ENCODE measurements at places on chromosomes 16 and 17.

GRCh38 chr16:50591800-50592771 is 43.9 kb downstream of the NKD1 start:
- DNase-seq, result no peak

GRCh38 chr16:19138601-19139000 is 24.8 kb downstream of the ITPRIPL2 start:
- DNase-seq, result no peak

GRCh38 chr16:3189869-3190268 is 1.9 kb downstream of the OR1F1 start:
- peak; percentile 47 for DNase-seq

GRCh38 chr17:57555636-57556175 is 189.4 kb downstream of the CCDC182 start:
- DNase-seq, result no peak

GRCh38 chr17:80187515-80187941 is 17.7 kb downstream of the CARD14 start:
- DNase-seq, result no peak

DNA sequence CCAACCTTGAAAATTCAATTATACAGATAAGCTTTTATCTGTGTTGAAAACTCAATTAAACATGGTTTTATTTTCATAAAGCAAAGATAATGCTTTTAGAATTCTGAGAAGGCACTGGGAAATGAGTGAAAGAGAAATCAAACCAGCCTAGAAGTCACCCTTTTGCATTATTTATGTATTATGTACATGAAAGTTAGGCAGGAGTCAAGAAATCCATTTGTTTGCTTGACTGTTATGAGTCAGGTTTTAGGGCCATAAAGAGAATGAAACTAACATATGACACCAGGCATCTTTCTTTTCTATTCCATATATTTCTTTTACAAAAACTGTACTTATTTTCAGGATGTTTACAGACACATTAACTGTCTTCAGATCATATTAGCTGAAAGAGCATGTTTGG is 23.3 kb upstream of the CDH8 start:
- DNase-seq, result no peak

GRCh38 chr16:68406458-68407152 is 41.7 kb downstream of the SMPD3 start:
- no peak for DNase-seq

DNA sequence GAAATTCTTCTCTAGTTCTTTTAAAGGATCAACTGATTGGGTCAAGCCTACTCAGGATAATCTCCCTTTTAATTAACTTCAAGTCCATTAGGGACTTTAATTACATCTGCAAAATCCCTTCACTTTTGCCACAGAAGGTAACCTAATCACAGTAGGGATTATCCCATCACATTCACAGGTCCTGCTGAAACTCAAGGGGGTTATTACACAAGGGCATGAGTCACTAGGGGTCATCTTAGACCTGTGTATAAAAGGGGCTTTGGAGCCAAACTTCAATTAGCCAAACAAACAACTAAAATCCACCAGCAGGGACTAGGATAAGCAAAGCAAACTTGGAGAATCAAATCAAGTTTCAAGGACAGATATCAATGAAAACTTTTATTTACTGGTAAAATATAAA is 19.4 kb downstream of the CIAPIN1 start:
- DNase-seq, result no peak

DNA sequence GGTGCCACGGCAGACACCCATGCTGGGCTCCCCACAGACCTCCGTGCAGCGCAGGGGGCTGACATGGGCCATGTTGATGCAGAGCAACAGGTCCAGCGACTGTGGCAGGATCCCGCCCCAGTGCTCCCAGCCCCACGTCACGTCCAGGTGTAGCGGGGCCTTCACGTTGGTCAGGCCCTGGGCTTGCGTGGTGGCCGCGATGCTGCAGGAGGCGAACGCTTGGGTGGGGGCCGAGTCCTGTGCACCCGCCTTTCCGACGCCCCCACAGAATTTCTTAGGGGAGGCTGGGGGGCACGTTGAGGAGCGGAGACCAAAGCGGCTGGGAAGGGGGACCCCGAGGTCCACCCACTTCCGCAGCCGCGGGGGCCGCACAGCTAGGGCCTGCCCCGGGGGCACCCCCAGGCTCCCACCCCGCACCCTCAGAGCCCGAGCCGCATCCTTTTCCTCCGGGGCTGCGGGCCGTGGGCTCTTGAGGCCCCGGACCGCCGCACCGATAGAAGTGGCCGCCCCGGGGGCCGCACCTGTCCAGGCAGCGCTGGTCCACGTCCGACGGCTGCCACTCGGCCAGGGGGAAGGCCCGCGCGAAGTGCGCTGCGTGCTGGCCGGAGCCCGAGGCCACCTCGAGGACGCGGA is 416 bp downstream of the METTL26 start:
- DNase-seq, result no peak

DNA sequence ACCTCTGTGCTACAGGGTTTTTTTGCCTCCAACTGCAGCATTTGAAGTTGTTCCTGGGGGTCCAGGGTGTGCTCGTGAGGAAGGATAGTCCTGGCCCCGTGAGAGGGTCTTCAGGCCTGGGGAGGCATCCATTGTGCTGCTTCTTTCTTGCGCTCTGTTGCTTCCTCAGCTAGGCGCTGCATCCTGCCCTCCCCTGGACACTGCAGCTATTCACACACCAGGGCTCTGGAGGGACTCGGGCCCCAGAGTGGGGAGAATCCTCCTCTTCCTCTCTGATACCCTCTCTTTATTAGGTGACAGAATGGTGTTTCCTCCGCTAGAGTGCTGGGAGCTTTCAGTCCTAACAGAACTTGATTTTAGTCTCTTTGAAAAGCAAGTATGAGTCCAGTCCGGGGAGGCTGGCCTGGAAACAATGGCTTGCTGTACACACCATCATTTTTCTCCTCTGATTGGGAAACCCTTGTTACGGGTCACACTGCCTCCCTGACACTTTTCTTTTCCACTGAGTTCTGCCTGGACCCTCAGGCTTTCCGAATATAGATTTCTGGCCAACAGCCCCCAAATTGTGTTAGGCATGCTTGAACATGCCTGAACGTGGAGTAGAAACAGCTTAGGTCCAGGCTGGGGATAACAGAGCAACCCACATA is 81.4 kb upstream of the ELAC2 start:
- DNase-seq, result no peak

GRCh38 chr17:45171338-45172231 is 9.9 kb downstream of the HEXIM2 start:
- no peak for DNase-seq

DNA sequence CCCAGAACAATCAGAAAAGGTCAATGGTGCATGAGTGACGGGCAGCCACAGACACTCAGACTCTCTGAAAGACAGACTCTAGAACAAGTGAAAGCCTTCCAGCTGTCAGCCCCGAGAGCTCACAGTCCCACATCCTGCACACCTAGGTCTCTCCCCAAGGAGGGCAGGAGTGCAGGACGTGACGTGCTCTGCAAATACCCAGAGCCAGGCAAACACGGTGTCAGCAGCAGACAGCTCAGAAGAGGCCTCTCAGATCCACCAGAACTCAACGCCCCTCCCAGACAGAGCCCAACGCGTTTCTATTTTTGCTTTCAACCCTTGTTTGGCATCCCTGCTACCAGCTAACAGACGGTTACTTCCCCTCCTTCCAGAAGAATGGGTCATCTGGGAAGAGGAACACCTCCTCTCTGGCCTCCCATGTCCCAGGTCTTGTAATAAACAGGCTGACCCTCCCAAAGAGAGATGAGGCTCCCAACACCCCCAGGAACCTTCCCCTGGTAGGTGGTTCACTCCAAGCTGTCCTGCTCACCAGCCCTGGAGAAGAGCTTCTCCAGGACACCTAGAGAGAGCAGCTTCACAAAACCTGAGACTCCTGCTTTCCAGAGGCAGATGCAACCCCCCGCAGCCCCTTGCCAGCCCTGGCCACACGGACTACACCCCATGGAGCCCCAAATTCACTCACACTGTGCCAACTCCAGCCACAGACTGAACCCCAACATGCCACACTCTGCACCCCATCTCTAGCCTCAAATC is 7.6 kb downstream of the PITPNM3 start:
- no peak for DNase-seq

GRCh38 chr17:76405967-76406647 is 21.7 kb downstream of the SPHK1 start:
- DNase-seq, result peak; percentile 71

DNA sequence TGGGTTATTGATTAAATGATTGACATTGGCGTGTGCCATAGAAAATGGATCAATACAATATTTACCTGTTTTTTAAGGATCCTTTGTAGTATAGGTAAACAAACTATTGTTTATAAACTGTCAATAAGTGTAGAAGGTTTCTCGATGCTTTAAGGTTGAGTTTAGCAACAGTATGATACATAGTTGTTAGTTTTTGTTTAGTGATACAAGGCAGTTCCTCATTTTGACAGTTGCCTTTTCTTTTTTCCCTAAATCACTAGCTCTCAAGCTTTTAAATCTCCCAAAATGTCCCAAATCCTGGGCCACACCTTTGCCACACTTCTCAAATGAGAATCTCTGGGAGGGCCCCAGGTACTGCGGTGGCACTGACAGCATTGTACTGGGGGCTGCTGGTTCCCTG is 57.3 kb downstream of the EPN2 start:
- no peak for DNase-seq

DNA sequence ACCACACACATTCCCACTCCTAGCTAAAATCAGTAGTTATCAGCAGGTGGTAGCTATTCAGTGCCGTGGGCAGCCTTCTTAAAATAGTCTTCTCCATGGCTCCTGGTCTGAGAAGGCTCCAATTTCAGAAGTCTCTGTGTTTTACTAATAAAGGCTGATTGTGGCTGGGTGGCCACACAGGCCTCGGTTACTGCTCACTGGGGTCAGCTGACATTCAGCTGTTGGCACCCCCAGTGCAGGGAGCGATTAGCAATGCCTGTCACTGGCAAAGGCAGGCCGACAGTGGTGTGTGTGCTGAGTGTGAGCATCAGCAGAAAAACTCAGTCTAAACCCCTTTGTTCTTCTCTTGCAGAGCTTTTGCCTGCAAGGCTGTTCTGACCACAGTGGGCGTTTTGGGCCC is 16.6 kb upstream of the DBNDD1 start:
- no peak for DNase-seq

GRCh38 chr17:74443516-74444296 is 11.8 kb downstream of the GPRC5C start:
- no peak for DNase-seq

DNA sequence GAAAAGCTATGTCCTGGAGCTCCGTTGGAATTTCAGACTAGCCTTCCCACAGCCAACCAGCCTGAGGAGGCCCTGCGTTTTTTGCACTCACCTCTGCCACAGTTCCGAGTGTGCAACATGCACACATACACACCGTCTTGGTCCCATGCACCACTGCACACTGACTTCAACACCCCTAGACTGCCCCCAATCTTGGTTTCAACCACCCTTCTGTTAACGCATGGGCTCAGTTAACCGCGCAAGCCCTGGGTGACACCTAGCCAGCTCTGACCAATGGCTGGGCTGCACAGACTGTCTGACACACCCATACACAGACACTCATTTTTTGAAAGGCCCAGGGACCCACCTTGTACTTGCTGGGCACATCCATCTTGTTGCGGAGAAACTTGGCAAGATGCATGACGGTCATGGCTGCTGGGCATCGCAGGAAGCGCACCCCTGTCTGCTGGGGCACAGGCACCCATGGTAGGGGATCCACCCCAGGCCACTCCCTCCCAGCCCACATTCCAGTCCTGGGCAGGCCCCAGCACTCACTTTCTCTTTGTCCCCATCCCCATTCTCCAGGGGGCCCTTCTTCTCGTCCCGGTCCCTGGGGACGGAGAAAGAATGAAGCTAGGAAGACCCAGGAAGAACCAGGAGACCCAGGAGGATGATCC is 8.0 kb downstream of the CISD3 start:
- no peak for DNase-seq

DNA sequence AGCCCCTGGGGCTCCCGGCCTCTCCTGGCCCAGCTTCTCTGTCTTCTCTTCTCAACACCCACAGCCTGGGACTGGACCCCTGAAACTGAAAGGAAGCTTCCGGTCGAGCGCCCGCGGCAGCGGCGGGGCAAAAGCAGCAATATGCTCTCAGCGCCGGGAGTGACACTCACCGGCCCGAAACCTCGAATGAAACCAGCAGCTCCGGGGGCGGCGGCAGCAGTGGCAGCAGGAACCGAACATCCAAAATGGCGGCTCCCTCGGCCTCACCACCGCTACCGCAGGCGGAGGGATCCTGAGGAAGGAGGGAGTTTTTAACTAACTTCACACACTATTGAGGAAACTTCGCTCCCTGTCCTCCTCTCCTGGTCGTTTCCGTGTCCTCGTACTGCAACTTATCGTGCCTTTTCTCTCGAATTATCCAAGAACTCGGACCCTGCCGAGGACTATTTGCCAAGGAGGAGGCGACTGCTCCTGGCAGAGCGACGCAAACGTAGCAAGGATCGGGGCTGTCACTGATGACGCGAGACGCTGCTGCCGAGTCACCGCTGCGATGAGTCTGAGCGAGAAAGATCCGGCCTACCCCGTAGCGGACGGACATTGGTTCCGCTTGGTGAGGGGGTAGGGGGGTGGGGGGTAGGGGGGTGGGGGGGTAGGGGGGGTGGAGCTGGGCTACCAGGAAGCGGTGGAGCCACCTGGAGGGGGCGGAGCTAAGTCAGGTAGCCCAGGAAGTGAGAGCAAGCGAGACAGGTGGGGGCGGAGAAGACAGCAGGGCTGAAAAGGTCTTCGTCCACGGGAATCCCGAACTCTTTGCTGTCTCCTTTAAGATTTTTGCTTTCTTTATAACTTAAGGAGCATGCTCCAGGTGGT is at the start of gene AP1G1:
TSS of gene AP1G1 (minus strand) at position 242 of the 867 bp plus-strand sequence. CDS start 19,355 bp downstream, outside the sequence.
- DNase-seq, result peak; percentile 99

DNA sequence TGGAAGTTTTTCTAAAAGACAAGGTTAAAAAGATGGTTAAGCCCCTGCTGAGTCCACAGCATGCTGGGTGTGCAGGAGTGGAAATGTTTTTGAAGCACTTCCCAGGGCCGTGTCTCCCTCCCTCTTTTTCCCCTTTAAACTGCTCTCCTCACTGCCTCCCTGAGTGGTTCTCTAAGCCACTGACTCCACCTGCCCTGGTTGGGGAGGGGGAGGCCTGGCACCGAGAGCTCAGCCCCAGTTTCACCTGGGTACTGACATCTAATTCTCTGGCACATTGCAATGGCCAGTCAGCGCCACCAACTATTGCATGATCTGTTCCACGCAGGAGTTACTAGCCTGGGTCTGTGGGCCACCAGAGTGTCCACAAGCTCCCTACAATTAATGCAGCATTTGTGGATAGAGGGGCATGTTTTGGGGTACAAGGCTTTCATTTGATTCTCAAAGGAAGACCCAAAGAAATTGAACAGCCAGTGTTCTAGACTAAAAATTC is 22.7 kb downstream of the MPP3 start:
- DNase-seq, result no peak

- no peak for DNase-seq
These were observed 173.0 kb downstream of the PHKB start for GRCh38 chr16:47634126-47634525.

- no peak for DNase-seq
These were observed 85.8 kb upstream of the SEC14L1 start for GRCh38 chr17:77054936-77055335.

GRCh38 chr16:1297018-1297696 is 12.3 kb upstream of the UBE2I start:
- no peak for DNase-seq

- DNase-seq, result no peak
These were observed 132.2 kb downstream of the FOXL1 start for GRCh38 chr16:86710602-86710950.

GRCh38 chr17:43043307-43043706 is 18.3 kb downstream of the RND2 start:
- no peak for DNase-seq
